Activated CD4-positive, alpha-beta T cell treated with anti-CD3 and anti-CD28 coated beads, Interleukin-2, amount 50 U/mL, for 24 hours (primary cell): ENCODE measurements at places on chromosomes 5 and 9.

DNA sequence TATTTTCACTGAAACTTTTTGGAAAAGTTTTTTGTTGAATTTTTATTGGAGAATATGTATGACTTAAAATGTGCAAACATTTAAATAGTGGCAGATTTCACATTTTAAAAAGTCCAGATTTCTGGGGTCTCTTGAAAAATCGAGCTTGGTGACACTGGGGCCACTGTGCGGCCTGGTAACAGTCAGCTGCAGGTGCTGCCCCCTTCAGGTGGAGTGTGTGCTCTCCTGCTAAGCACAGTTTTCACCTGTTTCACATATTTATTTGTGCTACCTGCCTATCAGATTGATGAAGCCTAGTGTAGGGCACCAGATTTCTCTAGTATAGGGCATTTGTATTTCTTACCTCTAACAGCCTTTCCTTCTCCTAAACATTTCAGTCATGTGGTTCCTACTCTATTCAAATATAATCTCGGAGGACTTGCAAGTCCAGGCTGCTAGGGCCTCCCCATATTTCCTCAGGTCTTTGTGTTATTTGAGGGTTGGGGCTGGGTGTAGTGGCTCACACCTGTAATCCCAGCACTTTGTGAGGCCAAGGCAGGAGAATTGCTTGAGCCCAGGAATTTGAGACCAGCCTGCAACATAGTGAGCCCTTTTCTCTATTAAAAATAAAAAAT lies 95.8 kb upstream of the KLF9 start:
- DNase-seq: no peak

DNA sequence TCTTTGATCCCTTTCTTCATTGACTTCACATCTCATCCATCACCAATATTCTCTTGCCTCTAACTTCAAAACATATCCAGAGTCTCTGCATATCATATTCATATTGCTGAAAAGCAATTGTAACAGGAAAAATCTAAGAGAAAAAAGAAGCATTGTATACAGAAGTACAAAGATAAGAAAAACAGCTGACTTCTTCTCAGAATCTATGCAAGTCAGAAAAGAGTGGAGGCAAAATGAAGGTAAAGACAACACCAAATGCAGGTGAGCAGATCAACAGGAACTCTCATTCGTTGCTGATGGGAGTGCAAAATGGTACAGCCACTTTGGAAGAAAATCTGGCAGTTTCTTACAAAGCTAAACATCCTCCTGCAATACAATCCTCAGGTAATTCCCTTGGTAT lies 155.6 kb downstream of the PHF2 start:
- DNase-seq: no peak

DNA sequence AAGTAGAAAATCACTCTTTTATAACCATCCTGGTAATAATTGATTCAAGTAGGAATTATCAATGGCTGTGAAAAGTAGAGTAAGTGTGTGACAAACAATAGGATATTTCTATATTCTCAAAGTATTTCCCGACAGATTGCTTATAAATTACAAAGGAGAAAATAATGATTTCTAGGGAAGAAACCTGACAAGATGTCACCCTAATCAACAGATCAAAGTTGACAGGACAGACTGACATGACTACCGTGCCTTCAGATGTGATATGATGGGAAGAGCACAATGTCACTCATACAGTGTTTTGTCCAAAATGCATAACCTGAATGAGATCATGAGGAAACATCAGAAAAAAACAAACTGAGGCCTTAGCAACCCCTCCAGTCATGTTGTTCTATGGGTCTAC lies 53.9 kb upstream of the TRIO start:
- no peak for DNase-seq

DNA sequence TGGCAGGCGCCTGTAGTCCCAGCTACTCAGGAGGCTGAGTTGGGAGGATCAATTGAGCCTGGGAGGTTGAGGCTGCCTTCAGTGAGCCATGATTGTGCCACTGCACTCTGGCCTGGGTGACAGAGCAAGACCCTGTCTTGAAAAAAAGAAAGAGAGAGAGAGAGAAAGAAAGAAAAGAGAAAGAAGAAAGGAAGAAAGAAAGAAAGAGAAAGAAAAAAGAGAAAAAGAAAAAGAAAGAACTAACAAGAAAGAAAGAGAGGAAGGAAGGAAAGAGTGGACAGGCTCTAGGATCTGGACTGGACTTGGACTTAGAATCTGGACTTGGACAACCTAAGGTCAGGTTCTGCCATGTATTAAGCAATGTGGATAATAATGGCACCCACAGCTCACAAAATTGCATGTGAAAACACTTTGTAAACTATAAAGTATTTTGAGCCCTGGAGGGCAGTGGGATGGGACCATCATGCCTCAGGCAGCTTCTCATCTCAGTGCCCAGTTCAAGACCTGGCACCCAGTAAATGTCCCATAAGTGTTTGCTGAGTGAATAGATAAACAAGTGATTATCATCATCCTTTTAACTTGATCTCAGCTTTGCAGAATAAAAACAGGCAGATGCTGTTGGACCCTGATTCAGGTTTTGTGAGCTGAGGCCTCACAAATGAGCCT lies 12.8 kb upstream of the PHF19 start:
- DNase-seq: no peak

DNA sequence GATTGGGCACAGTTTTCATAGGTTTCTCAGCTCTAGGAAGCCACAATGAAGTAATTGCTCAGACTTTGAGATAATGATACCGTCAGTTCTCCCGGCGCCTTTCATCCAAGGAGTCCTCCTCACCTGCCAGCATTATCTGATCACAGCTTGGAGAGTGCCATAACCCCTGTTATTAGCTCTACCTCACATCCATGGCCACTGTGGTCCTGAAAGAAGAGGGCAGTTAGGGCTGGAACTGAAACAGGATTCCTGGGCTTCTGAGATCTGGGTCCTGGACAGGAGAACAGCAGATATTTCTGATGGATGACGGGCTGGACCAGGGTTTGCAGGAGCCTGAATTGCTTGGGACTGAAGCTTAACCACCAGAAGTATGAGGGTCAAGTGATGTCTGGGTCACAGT lies 13.5 kb downstream of the RGS3 start:
- no peak for DNase-seq
